Upper lobe of right lung (tissue), 1 donor: ENCODE measurements at places on chromosomes 7 and 10.
A peak's percentile ranks its signal among the peaks of the same experiment; 100 is the strongest.

GRCh38 chr10:91117505-91117904 lies 103.0 kb upstream of the PCGF5 start:
- DNase-seq, result no peak

DNA sequence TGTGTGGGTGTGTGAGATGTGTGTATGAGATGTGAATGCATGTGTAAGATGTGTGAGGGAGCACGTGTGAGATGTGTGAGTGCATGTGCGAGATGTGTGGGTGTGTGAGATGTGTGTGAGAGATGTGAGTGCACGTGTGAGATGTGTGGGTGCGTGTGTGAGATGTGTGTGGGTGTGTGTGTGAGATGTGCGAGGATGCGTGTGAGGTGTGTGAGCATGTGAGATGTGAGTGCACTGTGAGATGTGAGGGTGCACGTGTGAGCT lies 31.0 kb downstream of the PPIF start:
- no peak for DNase-seq

GRCh38 chr7:151869455-151869854 lies 7.5 kb downstream of the PRKAG2 start:
- no peak for DNase-seq

GRCh38 chr10:95363303-95363912 lies 72.6 kb upstream of the PDLIM1 start:
- no peak for DNase-seq

DNA sequence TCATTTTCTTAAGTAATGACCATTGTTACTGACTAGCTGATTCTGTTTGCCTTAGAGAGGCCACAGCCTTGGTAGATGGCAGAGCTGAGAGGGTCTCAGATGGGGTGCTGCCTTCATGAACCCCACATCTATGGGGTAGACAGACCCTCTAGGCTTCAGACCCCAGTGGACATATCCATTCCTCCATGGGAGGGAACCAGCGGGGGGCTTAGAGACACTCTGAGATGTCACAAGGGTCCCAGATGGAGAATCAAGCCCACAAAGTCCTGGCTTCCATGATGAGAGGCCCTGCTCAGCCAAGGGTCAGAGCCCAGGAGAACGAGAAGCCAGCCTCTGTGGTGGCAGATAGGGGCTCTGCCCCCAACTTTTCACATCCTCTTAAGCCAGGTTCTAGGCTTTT lies 408.6 kb downstream of the TCERG1L start:
- DNase-seq, result no peak

- no peak for DNase-seq
Measured at GRCh38 chr7:159143780-159144757, 598 bp downstream of the VIPR2 start.

- no peak for DNase-seq
Measured at GRCh38 chr7:4884164-4884563, 648 bp upstream of the RADIL start.

GRCh38 chr7:149879766-149880637 lies 6.2 kb downstream of the ATP6V0E2 start:
- no peak for DNase-seq

DNA sequence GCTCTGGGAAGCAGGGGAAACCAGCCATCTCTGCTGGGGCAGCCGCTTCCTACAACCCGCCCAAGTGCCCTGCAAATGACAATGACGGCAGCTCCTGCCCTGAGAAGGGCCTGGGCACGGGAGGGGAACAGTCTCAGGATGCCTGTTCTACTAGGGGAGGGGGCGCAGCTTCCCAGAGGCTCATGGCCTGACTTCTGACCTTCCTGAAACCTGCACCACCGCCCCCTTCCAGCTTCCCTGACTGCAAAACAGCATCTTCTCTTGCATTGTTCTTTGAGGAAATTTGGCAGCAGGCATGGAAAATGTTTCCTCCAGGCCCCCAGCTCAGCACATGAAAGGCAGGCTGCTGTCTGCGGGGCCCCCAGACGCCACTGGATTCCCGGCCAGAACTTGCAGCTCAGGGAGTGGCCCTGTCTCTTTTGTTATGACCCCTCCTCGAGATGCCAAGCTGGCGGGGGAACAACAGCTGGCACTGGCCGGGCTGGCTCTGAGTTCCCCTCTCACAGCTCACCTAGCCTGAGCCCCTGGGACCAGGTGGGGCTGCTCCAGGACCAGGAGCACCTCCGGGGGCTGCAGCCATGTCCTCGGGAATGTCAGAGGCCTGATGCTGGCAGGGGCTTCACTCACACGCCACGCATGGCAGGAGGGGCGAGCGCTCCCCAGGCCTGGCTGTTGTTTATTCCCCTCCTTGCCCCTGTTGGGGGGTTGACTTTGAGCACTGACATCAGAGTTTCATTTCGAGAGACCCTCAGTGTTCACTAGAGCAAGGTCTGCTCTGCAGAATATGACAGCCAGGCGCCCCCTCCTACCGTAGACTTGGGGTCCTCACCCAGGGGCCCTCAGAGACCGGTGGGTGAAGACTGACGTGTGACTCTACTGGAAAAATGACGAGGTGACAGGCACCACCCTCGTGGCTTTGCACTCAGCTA lies 62.7 kb downstream of the CALML3 start:
- peak; percentile 51 for DNase-seq

DNA sequence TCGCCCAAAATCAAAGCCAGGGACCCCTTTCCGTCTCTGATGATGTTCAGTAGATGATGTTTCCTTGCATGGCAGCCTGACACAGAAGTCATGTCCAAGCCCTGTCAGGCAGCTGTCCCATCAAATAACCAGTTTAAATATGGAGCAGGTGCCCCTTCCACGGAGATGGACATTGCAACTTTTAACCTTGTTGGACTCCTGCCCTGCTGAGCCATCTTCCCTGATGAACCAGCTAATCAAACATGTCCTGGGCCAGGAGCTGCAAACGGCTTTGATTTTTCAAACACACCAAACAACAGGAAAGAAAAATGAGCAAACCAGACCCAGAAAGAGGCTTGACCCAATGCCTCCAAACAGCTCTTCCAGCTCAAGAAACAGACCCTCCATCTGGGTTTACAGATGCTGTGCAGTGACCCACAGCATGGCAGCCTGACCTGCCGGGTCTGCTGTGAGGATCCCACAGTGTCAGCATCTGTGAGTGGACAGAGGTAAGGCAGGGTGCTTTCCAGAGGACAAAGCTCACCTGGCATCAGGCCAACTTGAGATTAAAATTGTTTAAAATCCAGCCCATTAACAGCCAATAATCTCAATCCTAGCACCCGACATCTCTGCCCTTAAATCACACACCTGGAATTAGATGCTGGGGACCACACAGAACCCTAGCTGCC lies 372.6 kb downstream of the GRID1 start:
- DNase-seq, result no peak
